ENCODE measurements at places on chromosomes 13 and 19.

DNA sequence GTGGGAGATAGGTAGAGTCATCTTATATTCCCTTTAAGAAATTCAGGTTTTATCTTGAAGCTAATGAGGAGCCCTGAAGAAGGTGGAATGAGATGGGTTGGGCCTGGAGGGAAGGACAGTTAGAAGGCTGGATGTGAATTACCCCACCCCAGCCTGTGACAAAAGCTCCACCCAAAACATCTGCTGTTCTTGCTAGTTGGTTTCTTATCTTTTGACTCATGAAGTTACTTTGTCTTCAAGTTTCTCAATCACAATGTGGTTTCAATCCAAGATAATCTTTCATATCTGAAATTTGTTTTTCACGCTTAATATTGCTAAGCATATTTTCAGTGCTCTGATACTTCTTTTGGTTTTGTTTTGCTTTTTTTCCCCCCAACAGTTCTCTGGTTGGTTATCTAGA is 38.3 kb upstream of the HMGB1 start:
- no peak for DNase-seq

- no peak for DNase-seq
These were observed 723.2 kb downstream of the UQCRFS1 start for GRCh38 chr19:28489776-28490175.

- DNase-seq: no peak
These were observed 825 bp upstream of the YIF1B start for GRCh38 chr19:38316477-38317067.

DNA sequence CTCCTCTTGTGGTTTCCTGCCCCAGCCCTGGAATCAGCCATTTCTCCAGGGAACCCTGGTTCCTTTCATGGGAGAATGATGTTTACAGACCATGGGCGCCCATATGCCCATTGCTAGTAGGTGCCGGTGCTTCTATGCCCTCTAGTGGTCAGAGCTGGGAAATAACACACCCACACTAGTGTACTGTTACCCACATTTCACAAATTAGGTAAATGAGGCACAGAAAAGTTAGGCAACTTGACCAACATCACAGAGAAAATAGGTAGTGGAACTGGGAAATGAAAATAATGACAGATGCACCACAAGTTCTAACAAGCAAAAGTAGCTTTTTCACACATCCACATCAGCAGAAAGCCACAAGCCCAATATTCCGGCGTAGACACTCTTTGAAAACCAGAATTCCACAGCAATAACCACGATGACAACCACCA is 1.3 kb upstream of the CEACAM3 start:
- DNase-seq: no peak

DNA sequence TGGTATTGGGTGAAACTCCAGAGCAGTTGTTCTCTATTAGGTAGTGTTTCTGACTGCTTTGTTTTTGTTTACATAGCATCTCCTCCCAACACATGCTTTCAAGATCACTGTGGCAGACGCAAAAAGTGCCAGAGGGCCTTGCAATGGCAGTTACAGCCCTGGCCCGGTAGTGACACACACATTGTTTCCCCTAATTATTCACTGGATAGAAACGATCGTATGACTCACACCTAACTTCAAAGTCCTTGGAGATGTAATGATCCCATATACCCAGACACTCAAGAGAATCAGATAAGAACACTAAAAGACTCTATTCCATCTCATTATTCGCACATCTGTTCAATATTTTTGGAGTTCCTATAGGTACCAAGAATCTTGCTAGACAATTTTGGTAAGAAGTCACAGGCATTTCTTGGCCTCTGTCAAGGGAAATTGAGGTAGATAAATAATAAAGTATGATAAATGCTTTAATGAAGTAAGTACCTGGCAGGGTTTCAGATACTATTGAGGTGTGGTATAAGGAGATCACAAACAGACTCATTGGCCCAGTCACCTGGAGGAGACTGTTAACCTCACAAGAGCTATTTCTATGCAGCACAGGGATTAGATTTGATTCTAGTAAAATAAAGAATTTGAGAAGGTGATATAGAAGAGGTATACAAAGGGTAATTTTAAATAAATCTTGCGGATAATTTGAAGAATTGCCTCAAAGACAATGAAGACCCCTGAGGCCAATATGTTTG is 485.3 kb downstream of the SLITRK6 start:
- no peak for DNase-seq

- no peak for DNase-seq
These were observed 67.5 kb downstream of the LRCH1 start for GRCh38 chr13:46620471-46620870.

DNA sequence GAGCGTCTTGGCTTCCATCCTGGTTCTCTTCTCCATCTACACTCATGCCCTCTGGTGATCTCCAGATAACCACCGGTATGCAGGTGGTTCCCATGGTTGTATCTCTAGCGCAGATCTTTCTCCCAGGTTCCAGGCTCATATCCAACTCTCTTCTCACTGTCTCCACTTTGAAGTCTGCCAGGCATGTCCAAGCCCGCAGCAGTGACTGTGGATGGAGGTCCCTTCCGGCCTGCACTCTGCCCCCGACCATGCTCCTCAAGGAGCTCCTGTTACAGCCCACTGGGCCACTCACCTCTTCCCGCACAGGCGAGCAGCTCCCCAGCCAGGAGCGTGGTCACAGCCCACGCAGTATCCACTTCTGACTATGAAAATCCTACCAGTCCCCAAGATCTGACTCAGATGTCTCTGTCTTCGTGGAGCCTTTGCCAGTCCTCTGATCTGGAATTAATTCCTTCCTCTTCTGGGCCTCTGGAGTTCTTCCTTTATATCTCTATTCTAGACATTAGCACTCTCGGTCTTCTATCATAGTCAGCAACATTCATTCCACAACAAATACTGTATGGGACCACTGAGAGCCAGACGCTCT is 100.2 kb downstream of the TEX26 start:
- DNase-seq: no peak

GRCh38 chr13:80513196-80513595 is 172.3 kb upstream of the SPRY2 start:
- no peak for DNase-seq

DNA sequence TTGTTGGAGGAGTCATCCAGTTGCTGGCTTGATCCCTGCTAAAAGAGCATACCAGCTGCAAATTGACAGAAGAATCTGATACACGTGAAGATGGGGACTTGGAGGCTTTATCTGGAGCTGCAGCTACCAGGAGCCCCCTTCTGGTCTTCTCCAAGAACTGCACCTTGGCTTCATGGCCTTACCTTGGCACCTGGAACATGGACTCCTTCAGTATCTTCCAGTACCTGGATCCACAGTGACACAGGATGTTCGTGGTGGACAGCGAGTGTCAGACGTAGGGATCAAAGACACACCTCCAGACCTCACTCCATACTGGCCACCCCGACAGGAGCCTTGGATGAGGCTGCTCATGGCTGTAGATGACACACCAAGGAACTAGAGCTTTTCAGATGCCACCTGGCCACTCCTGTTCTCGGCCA is 9.9 kb upstream of the ACSBG2 start:
- DNase-seq: no peak

DNA sequence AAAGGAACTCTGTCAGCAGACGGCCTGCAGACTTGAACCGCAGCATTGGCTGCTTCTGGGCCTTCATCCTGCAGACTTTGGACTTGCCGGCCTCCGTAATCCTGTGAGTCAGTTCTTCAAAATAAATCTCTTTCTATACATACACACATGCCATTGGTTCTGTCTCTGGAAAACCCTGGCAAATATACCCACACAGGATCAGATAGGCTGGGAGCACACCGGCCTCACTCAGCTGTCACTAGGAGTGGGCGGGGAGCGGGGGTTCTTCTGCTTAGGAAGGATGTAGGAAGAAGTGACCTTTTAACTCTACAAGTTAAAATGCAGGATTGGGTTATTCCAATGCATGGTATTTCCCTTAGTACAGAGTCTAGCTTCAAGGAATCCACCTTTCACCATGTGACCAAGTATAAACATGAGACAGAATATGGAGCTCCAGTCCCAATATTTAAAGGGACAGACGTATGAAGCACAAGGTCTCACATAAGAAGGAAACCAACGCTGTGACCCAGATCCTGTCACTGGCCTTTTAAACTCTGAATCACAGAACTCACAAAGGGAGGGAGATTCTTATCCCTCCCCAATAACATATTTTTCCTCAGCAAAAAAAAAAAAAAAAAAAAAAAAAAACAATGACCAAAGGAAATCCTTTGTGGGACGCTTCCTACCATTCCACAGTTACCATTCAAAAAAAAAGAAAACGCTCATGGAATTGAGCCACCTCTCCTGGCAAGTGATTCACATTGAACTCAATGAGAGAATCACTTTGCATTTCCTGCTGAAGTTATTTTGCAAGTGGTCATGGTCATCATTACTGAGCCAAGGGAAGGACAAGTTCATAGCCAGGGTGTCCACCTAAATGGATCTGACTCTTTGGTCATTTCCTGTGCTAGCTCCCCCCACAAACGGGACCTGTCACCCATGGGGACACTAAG is 352.9 kb downstream of the FOXO1 start:
- no peak for DNase-seq

GRCh38 chr13:58500938-58501337 is 869.4 kb downstream of the PCDH17 start:
- DNase-seq: no peak

GRCh38 chr13:88196106-88196505 is 524.9 kb downstream of the SLITRK5 start:
- DNase-seq: no peak

GRCh38 chr19:16671652-16672274 is 10.8 kb downstream of the TMEM38A start:
- DNase-seq: no peak

DNA sequence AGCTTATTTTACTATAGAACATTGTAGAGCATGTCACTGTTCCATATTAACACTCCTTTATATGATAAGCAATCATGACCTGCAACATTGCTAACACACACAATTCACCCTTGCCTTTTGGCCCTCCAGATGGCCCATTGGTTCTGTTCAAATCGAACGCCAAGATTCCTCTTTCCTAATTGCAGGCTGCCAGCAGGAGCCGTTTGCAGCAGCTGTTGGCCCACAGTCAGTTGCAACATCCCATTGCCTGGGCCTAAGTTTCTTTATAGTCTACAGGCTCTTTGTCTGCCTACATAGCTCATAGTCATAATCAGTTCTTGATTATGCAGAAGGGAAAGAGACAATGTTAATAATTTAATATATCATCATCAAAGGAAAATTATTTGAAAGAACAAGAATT is 37.6 kb downstream of the KCTD12 start:
- no peak for DNase-seq

GRCh38 chr19:7589822-7590221 is 5.8 kb upstream of the CAMSAP3 start:
- no peak for DNase-seq

DNA sequence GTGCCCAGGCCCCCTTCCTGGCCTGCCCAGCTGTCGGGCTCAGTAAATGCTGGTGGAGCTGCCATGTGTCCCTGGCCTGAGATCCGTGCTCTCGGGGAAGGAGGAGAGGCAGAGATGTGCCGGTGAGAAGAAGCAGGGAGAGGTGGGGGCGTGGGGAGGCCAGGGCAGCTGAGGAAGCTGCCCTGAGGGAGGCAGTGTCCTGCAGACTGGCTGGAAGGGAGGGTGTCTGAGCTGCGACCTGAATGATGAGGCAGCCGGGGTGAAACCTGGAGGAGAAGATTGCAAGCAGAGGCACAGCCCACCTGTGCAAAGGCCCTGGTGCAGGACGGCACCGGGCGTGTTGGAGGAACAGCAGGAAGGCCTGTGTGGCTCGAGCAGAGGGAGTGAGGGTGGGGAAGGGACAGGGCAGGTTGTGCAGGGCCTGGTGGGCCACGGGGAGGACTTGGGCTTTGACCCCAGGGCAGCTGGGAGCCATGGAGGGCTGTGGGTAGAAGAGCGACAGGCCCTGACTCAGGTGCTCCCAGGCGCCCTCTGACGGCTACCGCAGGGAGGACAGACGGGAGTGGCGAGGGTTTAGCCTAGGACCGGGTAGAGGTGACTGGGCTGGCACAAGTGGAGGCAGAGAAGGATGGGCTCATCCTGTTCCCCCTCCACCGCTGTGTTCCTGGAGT is 14.0 kb upstream of the CELF5 start:
- DNase-seq: no peak

- DNase-seq: no peak
These were observed 12.5 kb downstream of the CAPN12 start for GRCh38 chr19:38731654-38732301.

DNA sequence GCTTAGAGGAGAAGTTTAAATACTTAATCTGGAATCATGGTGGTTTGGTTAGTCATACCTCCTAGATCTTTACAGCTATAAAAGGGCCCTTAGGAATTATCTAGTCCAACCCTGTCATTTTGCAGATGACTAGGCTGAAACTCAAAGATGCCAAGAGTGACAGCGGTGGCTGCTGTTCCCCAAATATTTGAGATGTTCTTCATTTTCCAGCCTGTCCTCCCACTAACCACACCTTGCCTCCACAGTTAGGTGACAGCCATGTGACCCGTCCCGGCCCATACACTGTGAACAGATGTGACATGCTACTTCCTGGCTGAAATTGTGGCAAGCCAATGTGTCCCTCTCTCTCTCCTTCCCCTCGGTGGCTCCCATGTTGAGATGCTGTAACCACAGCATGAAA is 225.5 kb upstream of the IPO5 start:
- DNase-seq: no peak

GRCh38 chr19:29807178-29807577 is 4.6 kb upstream of the CCNE1 start:
- no peak for DNase-seq

- no peak for DNase-seq
These were observed 707 bp upstream of the KLK8 start for GRCh38 chr19:51002089-51002532.

DNA sequence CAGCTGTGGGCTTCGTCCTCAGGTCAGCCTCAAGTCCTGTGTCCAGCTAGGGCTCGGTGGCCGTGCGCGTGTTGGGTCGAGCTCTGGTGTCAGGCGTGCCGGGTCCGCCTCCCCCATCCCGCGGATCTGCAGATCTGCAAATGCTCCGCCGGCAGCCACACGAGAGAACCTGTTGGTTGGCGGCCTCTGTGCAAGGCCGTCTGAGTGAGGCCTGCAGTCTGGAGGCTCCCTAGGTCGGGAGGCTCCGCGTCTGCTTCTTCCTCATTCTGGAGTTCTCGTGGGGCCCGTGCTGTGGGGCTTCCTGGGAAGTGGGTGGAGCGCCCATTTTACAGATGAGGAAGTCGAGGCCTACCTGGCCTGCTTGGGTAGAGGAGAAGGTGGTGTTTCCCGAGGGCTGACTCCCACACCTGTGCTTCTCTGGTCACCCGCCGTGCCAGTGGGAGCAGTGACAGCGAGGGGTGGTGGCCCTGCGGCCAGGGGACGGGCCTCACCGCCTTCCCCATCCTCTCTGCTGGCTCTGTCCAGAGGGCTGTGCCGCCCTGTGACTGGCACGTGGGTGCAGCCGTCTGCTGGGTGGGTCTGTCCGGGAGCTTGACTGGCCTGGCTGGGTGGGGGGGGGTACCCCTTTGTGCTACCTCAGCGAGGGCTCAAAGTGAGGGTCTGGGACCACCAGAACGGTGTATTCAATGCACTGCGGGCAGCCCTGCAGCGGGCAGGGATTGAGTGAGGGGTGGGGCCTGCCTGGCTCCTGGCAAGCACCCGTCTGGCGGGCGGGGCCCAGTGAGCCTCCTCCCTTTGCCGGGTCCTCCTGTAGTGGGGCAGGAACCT is 3.3 kb downstream of the CSNK1G2 start:
- DNase-seq: no peak
